NCI-H1092 treated with DMSO at 0.1 percent for 48 hours (cell line): ENCODE measurements at places on chromosomes 1 and 21.

- no peak for DNase-seq
These were observed 17.5 kb downstream of the MAB21L3 start for GRCh38 chr1:116128664-116129063.

- DNase-seq: no peak
These were observed 315.0 kb downstream of the GRIK1 start for GRCh38 chr21:29624776-29625175.

DNA sequence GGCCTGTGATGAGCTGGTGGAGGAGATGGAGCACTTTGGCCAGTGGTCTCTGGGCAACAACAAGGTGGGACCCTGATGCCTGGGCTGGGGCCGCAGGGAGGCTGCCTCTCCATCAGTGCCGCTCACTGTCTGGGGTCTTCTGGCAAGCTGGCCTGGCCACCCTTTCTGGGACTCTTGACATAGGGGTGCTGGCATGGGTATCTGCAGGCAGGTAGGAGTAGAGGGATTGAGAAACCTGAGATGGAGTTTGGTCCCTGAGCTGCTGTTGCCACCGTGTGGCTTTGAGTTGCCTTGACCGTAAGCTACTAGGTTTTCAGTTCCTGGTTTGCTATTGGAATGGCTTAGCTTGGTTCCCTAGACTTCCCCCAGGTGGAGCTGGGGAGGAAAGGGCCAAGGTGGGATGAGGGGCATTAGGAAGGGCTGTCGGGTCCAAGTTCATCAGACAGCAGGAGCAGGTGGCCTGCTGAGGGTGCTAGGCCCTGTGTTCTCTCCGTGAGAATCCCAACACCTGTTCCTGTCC, 13.2 kb upstream of the MFN2 start:
- peak; percentile 78 for DNase-seq

DNA sequence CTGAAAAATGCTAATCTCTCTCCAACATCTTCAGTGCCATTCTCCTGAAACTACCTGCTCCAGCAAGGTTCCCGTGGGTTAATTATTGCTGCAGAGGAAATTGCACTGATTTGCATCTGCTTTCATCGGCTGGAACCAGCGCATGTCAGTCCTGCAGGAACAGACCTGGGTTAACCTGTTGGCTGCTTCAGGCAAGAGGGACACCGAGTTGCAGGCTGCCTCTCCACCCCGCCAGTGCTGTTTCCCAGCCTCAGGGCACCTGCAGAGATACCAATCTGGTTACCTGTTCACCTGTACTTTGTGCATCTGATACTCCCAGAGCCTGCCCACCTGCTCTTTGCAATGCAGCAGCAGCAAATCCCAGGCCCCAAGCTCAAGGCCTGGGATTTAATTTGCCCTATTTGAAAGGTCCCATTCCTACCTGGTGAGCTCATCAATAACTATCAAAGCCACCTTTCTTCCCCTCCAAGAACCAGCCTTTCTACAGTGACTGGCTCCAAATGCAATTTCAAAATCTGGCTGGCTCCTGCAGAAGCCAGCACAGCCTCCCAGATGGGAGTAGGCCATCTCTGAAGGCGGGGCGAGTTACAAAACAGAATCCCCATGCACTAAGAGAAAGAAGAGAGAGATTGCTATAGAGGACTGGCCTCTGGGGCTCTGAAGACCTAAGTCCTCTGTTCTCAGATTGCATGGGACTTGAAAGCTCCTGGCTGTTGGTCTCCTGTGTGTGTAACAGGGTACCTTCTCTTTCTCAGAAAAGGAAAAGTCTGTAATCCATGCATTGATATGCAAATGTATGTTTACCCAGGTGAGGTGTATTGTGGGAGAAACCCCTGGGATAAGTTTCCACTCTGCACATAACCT, 67.8 kb downstream of the TOMM20 start:
- no peak for DNase-seq

DNA sequence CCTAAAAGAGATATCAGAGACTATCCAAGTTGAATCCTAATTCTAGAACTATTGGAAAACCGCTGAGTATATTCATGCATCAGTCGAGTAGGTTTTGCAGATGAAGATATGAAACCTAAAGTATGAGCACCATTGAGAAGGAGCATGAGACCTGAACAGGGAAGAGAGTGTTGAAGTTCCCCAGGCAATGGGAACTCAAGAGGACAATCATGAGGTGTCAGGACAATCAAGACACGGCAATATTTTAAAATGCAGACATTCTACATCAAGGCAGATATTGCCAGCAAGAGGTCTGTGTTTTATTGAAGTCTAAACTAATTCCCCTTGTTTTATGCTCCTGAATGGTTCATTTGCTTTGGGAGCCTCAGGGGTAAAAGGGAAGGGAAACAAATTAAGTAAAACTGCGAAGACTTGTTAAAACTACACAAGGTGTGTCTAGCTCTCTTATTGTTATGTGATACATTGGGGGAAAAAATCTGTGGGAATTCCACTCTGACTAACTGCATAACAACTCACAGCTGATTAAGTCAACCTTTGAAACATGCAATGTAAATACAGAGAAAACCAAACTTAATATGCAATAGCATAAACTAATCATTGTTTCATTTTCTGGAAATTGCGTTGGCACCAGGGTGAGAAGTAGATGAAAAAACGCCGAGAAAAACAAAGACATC, 347.9 kb upstream of the ADGRL2 start:
- DNase-seq: no peak

- DNase-seq: no peak
These were observed 85.0 kb downstream of the PCP4 start for GRCh38 chr21:39952265-39952664.

DNA sequence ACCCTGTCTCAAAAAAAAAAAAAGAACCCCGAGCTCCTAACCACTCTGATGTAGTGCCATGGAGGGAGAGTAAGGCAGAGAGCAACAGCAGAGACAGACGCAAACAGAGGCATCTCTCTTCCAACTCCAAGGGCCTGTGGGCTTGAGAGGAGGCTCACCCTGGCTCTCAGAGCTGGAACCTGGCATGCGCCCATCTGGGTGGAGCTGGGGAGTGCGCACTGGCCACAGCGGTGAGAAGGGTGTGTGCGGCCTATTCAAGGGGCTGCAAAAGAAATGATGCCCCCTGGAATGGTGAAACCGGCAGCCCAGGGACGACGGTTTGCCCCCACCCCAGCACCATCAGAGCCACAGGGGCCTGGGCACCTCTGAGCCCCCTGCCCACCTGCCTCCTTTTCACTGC, 17.6 kb downstream of the COL8A2 start:
- peak; percentile 17 for DNase-seq

DNA sequence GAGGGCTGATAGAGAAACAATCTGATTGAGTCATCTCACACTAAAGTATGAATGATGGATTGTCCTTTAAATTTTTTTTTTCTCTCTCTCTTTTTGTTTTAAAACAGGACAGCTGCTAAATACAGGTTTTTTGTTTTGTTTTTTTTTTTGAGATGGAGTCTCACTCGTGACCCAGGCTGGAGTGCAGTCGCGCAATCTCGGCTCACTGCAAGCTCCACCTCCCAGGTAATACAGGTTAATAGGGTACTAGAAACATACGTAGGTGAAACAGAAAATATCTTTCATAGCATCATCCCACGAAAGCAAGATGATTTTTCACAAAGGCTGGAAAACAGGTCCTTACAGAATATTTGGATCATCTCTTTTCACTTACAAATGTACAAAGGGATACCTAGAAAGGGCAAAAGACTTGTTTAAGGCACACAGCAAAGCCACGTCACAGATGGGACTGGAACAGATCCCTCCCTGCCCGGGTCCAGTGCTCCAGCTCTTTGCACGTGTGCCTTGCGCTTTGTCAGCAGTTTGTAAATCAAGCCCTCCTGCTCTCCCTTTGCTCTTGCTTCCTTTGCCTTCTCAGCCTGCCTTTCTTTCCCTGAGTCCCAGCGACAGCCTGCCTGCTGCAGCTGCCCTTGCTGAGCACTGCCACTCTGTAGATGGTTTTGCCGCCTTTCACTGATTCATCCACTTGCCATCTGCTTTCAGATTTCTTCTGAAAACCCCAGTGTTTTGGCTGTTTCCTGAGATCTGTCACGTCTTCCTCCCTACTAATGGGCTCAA, 171.3 kb upstream of the BEND5 start:
- no peak for DNase-seq

- DNase-seq: no peak
These were observed 543.9 kb upstream of the ADGRL4 start for GRCh38 chr1:79550402-79550801.
